ENCODE measurements at places on chromosomes 7 and 10.

- no peak for DNase-seq
These were observed 753.2 kb downstream of the GRID1 start for GRCh38 chr10:85613391-85613790.

DNA sequence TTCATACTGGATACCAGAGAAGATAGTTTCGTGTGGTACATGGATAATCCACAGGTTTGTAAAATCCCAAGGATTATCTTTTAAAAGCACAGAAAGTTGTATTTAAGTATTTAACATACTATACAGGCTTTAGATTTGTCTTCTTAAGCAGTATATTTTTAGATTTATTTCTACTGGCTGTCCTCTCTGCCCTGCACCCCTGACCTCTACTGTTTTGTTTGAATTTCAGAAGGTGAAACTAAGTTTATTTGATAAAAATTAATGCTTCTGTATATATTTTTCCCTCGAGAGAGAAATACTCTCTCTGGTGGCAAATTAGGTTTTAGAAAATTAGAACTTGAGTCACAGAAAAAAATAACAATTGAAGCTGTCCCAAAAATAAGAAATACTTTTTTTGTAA is 18.8 kb downstream of the PLEKHA1 start:
- DNase-seq, result no peak

DNA sequence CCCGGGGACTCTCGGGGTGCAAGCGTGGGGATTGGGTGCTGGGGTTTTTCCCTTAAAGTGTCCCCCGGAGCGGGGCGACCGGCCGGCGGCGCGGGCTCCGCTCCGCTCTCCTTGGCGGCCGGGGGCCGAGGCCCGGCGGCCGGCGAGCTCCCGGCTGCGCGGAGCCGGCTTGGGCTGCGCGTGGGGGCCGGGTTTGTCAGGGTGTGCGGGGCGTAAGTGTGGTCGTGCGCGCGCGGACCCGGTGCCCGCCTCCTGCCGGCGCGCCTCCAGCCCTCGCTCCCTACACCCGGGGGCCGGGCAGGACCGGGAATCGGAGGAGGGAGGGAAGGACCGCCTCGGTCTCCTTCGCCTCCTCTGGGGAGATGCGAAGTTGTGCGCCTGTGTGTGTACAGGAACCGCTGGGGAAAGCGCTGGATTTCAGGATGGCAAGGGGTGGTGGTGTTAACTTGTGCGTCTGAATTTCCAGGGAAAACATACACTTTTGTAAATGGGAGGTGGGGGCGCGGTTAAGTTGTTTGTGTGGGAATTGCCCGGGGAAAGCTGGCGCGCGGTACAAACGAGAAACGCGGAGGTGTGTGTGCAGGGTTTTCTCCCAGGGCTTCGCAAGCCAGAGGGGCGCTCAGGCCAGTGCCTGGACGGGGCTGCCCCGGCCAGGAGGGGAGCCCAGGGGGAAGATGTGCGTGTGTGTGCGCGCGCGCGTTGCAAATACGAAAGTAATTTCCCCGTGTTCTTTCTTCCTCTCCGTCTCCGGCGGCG is 737 bp downstream of the ZMIZ1 start:
- peak; percentile 88 for DNase-seq

DNA sequence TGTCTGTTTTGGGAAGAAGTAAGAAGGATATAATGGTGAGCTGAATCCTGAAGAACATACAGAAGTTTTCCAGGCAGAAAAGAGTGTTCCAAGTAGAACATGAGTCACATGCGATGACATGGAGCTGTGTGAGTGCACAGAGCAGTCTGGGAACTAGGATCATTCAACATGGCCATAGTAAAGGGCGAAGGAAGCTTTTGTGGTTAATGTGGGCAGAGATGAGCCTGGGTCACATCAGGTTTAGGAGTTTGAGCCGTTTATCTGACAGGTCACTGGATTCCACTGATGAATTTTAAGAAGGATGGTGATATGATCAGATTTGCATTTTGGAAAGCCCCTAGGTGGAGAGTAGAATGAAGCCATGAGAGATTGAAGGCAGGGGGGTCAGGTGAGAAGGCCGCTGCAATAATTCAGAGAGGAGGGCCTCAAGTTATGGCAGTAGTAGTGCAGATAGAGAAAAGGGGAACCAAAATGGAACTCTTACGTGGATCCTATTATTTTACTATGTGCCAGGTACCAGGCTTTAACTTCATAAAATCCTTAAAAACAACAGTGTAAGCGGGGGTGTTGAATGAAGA is 171.3 kb downstream of the RNLS start:
- DNase-seq, result no peak

DNA sequence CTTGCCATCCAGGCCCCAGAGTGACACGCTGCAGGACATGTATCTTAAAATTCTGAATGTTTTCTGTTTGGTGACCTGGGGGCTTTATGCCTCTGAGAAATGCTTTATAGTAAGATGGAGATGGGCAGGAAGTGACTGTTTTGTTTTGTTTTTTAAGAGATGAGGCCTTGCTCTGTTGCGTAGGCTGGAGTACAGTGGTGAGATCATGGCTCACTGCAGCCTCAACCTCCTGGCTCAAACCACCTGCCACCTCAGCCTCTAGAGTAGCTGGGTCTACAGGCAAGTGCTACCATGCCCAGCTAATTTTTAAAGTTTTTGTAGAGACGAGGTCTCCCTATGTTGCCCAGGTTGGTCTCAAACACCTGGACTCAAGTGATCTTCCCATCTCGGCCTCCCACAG is 20.6 kb downstream of the ZNF777 start:
- DNase-seq, result no peak

DNA sequence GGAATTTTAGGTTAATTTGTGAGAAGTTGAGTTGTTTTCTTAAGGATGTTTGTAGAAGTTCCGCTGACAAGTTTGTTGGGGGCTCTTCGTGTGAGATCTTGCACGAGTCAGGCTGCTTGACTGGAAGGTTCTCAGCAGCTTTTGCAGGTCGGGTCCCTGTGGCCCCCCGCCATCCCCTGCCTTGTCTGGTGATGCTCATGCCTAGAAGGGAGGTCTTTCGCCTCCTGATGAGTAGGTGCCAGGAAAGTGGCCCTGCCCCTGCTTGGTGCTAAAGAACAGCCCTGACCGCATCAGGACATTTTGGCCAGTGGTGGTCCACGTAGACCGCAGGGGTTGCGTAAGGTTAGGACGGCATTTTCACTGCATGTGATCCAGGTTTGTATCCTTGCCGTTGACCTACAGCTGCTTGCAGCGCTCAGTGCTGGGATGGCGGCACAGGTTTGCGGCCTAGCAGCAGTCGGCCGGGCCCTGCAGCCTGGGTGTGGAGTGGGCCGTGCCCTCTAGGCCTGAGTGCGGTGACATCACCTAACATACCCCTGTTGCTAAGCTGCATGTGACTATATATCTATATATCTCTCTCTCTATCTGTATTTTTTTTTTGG is 62.4 kb downstream of the DNAJB6 start:
- DNase-seq, result no peak

DNA sequence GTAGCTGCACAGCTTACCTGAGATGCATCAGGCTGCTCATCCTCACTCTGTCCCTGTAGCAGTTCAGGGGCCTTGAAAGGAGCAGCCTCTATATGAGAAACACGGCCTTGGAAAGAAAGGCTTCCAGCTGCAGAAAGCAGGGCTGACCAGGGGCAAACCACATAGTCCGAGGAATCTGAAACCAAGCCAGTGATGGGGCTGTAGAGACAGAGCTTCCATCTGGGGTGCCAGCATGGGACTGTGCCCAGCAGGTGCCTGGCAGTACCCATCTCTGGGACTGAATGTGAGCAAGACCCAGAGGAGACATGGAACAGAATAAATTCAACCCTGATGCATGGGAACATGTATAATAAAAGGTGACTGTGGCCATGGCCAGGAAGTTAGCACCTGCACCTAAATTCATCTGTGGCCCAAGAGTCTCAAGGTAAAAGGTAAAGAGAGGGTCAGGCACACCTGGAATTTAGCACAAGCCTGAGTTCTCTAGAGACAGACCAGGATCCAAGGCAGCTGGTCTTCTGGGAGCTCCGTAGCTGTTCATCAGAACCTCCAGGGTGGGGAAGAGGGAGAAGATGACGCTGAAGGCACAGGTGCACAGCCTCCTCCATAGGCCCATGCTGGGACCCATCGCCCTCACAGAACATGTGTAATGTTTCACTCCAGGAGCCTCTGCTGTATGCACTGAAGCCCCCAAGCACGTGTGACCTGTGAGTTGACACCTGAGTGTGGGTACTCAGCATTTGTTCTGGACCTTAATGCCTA is 25.3 kb downstream of the FRMPD2 start:
- no peak for DNase-seq

DNA sequence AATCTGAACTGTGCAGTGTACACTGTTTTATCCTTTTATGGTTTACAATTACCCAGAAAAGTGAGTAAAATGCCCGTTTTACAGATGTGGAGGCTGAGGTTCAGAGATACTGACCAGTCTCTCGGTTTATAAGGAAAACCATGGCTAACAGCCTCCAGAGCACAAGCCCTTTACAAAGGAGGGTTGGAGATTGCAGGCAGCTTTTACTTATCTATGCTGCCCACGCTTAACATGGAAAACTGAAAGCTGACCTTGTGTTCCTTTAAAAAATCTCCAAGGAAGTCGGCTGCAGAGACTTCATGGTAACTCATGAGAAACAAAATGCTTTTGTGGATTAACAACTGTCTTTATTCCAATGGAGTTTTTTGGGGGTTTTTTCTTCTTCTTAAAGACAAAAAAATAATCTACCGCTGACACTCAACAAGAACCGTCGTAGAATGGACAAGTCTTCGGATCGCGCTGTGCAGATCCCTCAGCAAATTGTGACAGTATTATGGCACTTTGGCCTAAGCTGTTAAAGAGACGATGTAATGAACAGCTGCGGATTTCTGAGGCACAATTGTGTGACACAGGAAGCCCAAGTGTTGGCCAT is 654 bp upstream of the SLF2 start:
- DNase-seq, result no peak

DNA sequence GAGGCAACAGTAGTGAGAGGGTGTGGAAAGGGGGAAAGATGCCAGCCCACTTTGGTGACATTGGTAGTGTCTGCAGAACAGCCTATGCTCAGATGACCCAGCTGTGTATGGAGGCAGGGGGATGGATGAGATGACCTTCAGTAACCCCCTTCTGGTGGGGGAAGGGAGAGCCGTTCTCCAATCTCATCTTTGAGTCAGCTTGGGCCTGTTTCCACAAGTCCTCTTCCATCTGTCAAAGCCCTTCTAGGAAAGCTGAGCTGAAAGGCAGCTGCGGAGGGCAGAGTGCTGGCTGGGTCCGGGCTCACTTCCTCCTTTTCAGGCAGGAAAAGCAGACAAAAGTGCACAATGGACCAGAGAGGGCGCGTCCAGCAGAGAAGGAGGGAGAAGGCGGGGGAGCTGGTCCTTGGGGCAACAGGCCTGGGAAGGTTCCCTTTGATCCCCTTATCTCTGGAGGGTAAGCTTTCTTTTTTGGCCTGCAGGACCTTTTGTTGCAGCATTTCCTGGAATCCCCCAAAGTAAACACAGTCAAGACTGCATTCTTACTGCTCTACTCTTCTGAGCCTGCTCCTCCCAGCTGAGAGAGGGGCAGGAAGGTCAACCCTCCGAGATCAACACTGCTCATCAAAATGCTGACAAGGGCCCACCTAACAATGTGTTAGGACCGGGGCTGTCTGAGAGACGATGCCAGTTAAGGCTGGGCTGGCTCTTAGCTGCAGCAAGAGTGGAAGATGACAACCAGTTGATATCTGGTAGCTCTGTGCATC is 1.2 kb upstream of the LRMDA start:
- peak; percentile 50 for DNase-seq

DNA sequence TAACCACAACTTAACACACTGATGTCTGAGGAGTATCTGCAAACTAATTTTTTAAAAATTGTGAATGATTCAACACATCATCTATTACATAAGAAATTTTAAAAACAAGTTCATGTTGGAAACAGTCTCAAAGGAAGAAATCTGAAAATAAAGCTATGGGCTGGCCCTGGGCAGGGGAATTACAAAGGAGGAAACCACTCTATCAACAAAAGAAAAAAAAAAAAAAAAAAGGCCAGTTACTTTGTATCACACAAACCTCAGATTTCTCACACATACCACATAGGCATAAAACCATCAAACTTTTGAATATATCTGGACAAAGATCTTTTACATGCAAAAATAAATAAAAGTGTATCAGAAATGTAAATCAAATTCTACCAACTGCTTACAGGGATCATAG is 20.8 kb downstream of the TIAL1 start:
- DNase-seq, result no peak

DNA sequence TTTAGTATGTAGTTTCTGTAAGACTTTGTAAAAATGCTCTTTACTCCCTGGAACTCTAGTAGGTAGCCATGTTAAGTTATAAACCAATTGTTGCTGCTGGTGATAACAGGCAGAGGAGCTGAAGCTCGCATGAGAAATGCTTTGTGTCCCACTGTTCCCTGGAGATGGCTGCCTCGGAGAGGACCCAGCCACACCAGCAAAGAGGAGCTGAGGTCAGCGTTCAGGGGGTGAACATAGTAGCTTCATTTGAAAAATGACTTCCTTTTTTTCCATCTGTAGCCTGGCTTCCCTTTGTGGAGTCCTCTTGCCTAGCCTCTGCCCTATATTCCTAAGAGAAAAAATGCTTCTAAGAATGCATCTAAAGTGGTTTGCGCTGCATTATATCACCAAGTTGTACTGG is 20.3 kb downstream of the CELF2 start:
- DNase-seq, result no peak

GRCh38 chr10:93926613-93927012 is 32.8 kb downstream of the SLC35G1 start:
- DNase-seq, result no peak

GRCh38 chr10:118506671-118507590 is 88.5 kb downstream of the PRLHR start:
- DNase-seq, result no peak

DNA sequence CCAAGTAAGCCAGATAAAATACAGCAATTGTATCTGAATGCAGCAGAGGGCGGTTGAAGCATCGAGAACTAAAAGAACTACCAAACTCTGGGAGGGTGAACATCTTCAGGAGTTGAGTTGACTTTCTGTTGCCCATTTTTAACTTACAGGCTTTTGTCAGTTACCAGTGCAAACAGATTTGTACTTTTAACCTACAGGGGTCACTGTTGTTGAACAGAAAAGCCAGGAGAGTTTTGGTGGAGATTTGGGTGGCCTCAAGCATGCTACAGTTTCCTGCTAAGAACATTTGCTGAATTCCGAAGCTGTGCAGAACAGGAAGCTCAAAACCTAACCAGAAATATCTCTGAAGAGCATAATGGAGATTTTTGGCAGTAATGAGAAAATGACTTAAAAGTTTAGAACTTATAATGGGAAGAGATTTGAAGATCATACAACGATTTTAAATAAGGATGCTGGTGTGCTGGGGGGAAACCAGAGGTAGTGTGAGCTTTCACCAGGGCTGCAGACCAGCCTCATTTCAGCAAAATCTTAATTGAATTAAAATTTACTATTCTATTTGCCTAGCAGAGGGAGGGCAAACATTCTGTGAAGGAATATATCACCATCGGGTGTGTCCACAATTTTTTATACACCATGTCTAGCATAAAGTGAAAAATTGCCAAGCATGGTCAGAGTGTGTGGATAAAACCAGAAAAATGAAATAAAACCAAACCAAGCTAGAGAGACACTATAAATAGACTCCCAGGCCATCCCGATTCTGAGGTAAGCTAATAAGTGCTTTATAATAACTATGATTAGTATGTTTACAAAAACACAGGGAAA is 208.6 kb upstream of the CCDC6 start:
- peak; percentile 16 for DNase-seq

- no peak for DNase-seq
These were observed 72.8 kb upstream of the ZNF722 start for GRCh38 chr7:63925626-63926460.
